Temporal lobe (tissue), 4 donors: ENCODE measurements at places on chromosomes 5 and 9. TPM values are rescaled to one million over a fixed set of nuclear protein-coding genes. Genes with fewer than 3 reads are reported as not detected.

The ACER2 gene
- total RNA-seq, result 7.1 TPM

The SMARCA2 gene
- 194 TPM for total RNA-seq

The GKAP1 gene
- 11.3 TPM for total RNA-seq

The TSLP gene
- total RNA-seq, result under 0.01 TPM

The CXXC5 gene
- 33.4 TPM for total RNA-seq

The KIF12 gene
- 0.49 TPM for total RNA-seq
